ENCODE measurements at places on chromosomes 4 and X.

- no peak for DNase-seq
Measured at GRCh38 chr4:155526452-155527169, 140.0 kb upstream of the GUCY1A1 start.

DNA sequence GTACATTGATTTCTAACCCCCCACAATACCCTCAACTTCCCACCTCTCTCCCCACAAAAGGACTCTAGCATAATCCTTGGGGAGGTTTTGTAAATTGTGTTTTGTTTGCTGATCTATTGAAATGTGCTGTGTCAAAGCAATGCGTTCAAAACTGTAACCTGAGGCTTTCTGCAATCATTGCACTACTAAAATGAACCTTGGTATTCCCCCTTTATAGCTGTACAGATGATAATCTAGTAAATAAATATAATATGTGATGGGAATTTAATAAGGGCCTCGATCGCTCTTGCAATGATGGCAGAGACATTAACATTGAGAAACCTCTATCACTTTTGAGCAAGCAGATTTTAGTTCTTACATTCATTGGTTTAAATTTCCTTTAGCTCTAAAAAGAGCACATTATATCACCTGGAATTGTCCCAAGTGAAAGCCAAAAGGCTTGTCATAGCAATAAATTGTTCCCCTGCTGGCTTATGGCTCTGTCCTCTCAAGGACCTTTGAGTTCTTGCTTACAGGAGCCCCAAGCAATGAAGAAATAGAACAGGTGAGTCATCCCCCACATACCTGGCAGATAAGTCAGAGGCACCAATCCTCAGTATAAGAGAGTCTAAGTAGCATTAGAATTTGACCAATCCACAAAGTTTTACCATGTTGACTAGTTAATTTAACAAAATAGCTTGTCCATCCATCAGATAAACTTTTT lies 18.4 kb upstream of the ACE2 start:
- no peak for DNase-seq

DNA sequence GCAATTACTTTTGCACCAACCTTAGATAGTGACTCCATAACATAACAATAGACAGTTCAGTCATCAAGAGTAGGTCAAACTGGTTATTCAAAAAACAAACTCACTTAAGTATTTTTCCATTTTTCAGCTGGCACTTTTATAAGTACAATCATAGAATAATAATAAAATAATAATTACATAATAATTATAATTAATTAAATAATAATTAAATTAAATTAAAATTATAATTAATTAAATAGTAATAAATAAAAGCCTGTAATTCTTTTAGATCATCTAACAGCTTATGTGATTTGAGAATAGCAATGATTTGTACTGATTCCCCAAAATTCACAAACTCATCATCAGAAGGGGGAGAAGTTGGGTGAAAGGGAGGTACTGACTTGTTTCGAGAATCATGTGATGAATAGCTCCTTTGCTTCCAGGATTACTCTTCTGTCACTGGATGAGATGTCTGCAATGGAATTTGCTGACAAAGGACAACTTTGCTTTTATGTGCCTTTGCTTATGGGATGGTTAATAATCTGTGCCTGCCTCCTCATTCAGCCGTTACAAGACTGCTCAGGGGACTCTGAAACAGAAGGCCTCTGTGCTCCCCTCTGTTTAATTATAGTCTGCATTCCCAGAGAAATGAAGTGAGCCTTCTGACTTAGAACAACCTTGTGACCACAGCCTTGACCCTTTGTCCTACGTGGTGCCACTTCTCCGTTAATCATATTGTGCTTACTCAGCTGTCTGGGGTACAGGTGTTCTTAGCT lies 104.8 kb upstream of the ENPEP start:
- no peak for DNase-seq

GRCh38 chr4:41696131-41696530 lies 52.4 kb downstream of the PHOX2B start:
- no peak for DNase-seq

DNA sequence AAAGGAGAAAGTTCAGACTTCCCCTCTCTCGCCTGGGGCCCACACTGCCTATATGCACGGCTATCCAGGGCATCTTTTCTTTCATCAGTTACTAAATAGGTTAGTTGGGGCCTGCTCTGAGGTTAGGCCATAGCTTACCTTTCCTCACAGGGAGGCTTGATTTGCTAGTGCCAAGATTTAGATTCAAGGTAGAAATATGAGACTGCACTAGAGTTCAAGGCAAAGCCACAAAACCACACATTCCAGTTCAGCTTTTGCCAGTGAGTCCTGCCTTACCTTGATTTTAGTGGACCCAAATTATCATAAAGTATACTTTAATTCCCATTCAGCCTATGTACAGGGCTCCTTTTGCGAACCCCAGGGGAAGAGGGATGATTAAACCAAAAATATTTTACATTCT lies 762.8 kb downstream of the PDHA2 start:
- no peak for DNase-seq

DNA sequence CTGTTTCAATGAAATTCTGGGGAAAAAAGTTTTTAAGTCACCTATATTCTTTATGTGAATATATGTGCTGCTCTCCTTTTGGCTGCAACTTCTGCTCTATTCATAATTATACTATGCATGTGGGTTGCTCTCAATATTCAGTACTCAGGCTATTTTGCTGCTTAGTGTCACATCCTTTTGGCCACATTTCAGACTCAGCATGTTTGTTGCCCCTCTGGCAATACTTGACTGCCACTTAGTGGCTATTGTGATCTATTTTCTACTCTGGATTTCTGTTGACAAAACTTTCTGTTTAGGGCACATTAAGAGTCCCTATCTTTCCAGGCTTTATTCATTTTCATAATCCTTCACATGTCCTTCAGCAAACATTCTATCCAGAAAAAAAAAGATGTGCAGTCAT lies 15.8 kb upstream of the CT45A1 start:
- no peak for DNase-seq

DNA sequence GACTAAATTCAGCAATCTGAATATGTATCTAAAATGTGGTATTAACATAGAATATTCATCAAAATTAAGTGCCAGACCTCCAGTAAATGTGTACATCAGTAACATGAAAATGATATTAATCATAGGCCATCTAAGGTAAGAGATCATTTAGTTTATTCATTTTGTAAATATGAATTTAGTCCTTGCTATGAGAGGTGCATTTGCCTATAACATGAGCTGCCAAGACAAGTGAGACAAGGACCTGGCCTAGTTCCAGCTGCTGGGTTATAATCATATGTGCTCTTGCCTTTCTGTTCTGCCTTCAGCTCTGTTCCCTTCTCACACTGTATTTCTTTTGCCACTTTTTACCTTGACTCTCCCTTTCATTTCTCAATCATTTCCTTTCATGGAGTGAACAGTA lies 160.0 kb downstream of the STIM2 start:
- no peak for DNase-seq

- DNase-seq: no peak
Measured at GRCh38 chrX:111411557-111411956, 435 bp downstream of the DCX start.

- DNase-seq: no peak
Measured at GRCh38 chr4:186728631-186729271, 5.1 kb upstream of the FAT1 start.

DNA sequence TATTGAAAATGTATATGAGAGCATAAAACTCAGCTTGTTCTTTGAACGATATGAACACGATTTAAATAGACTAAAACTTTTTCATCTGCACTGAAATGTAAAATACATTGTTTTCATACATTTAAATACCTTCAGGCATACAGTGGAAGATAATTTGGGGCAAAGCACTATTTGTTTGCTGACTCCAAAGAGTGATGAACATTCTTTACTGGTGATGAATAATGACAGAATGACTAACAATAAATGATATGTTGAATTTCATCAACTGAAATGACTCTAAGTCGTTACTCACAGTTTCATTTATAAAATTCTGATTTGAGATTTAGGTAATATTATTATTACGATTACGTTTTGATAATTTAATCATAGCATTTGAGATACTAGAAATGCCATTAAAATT lies 1160.1 kb downstream of the NLGN4X start:
- no peak for DNase-seq

DNA sequence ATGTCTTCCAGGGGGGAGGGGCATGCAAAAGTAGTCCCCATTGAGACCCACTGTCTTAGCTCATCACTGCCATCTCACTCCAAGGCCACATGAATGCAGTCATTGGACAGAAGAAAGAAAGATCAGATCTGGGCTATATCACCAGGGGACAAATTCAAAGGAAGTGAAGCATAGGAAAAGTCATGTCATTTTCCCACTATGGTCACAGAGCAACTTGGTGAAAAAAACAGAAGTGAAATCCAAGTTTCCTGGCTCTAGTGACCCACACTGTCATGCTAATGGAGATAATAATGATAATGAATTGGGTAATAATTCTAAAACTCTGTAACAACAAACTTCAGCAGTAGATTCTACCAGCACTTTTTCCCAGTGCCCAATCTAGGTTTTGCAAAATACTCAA lies 9.9 kb downstream of the LHFPL1 start:
- DNase-seq: no peak

DNA sequence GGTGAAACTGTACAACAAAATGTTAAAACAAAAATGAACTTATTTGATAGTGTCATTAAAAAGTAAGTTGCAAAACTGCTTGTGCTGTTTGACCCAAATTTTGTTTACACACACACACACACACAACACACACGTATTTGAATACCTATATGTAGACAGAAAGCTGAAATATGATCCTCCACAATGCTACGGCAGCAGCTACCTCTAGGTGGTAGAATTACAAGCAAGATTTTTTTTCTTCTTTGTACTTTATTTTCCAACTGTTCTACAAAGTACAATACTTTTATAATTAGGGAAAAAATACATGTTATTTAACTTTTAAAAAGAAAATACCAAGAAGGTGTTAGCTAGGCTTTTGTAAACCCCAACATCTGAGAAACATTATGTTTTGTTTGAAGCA lies 1.2 kb downstream of the CYTL1 start:
- DNase-seq: no peak

DNA sequence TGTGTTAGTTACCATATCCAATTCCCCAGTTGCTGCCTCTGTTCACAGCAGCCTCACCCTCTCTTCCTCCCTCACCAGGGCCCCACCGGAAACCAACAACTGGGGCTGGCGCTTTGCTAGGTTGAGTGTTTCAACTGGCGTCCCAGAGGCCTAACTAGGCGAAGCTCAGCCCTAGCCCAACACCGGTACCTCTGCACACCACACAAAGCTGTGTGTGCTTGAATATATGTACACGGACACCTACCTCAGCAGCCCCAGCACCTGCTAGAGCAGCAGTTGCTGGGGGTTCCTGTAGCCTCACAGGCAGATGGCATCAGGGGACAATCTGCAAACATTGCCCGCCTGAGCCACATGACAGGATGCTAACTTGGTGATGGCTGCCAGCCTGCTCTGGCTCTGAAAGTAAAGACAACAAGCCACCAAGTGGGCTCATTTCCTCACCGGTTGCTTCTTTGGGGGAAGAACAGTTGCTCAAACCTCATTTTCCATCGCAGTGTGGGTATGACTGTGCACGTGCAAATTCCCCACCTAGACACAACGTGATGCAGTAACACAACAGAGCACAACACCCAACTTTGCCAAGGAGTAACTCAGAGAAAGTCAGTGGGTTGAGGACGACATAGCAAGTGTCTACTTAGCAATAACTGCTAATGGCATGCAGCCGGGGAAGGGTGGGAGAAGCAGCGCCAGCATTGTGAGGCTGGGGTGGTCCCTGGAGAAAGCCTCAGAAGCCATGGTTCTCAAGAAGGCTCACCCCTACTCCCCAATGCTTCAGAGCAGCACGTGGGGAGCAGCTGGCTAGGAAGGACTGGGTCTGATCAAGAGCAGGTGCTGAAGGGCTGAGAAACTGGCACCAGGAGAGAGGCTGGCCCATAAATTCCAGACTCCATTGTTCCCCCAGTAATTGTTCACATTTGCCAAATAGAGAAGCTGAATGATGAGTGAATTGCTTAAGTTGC lies 139.5 kb downstream of the SH3KBP1 start:
- DNase-seq: peak; percentile 75

- DNase-seq: no peak
Measured at GRCh38 chr4:184806229-184806550, 19.6 kb downstream of the ACSL1 start.

DNA sequence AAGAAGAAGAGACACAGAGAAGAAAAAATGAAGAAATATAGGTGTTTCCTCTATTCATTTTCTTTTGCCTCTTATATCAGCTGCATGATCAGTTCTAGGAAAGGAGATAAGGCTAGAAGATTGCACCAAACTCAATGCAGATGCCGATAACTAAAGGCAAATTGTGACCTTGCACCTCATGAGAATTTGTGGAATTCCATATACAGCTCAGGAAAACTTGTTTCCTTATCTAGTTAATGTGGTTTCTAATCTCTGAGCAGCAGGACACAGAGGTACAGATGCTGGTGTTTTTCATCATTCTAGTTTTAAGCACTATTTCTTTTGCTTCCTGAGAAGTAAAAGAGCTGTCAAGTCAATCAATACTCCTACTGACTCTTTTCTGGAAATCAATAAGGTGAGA lies 104.6 kb upstream of the NWD2 start:
- no peak for DNase-seq

GRCh38 chrX:136157187-136157586 lies 9.9 kb downstream of the FHL1 start:
- DNase-seq: no peak
